Stimulated activated CD4-positive, alpha-beta T cell treated with anti-CD3 and anti-CD28 coated beads, Interleukin-4, amount 100 ng/mL, for 4 hours (primary cell): ENCODE measurements at places on chromosomes 1 and 21.

GRCh38 chr1:173095632-173096031 is 44.9 kb upstream of the TNFSF18 start:
- DNase-seq: no peak

GRCh38 chr1:43421976-43422750 is 31.6 kb downstream of the HYI start:
- DNase-seq: no peak

DNA sequence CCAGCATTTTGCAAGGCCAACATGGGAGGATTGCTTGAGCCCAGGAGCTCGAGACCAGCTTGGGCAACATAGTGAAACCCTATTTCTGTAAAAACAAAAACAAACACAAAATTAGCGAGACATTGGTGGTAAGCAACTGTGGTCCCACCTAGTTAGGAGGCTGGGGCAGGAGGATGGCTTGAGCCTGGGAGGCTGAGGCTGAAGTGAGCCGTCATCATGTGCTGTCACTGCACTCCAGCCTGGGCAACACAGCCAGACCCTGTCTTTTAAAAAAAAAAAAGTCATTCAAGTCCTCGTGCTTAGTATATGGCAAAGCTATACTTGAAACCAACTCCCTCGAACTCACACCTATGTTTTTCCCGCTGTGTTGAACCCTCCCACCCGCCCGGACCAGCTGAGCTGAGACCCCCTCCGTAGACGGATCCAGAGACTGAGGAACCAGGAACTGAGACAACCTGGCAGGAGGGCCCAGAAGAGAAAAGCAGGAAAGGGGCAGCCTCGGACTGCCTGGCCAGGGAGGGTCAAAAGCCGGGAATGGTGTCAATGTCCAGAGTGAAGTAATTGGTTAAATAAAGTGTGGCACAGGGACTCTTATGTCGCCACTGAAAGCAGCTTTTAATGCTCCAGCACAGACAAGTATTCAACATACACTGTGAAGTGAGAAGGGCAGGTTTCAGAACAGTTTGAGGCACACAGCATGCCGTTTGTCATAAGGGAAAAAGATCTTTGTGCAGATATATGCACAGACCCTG is 32.8 kb upstream of the CASZ1 start:
- no peak for DNase-seq

DNA sequence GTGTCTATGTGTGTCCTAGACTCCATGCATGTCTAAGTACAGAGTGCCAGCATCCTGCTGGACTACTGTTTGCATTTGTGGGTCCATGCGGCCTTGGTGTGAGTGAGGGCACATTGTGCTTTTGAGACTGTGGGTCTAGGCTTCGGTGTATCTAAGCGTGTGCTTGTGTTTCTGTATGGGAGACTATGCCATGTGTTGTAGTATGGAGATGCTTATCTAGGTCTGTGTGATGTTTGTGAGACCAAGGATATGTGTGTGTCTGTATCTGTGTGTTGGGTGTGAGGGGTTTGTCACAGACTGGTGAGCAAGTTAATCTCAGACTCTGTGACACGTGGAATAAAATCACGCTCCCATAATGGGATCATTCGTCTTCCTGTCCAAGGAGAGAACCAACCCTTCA is 14.5 kb downstream of the AHDC1 start:
- no peak for DNase-seq

GRCh38 chr1:90074970-90075391 is 80.1 kb downstream of the ZNF326 start:
- DNase-seq: no peak

- DNase-seq: peak; percentile 51
Observed at GRCh38 chr1:20184997-20185833, 681 bp upstream of the UBXN10 start.

DNA sequence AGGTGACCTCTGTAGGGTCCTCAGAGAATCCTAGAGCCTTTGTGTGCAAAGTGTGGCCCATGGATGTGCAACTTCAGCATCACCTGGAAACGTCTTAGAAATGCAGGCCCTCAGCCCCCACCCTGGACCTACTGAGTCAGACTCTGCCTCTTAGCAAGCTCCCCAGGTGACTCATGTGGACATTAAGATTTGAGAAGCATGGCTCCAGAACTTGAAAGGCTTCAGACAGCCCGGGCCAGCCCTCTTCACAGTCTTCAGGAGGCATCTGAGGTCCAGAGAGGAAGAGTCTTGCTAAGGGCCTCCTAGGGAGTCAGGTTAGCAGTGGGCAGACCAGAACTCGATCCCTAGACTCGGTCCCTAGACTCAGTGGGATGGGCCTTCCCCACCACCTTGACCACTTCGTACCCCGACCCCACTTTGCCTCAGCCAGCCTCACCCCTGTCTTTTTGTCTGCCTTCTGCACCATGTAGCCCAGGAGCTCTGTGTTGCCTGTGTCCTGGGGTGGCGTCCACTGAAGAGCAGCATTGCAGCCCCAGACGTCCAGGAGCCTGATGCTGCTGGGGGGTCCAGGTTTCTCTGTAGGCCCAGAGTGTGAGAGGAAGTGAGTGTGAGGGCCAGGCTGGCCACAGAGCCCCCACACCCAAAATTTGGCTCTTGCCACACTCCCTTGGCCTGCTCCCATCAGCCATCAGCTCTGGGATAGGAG is 4.8 kb downstream of the MYBPH start:
- DNase-seq: no peak

DNA sequence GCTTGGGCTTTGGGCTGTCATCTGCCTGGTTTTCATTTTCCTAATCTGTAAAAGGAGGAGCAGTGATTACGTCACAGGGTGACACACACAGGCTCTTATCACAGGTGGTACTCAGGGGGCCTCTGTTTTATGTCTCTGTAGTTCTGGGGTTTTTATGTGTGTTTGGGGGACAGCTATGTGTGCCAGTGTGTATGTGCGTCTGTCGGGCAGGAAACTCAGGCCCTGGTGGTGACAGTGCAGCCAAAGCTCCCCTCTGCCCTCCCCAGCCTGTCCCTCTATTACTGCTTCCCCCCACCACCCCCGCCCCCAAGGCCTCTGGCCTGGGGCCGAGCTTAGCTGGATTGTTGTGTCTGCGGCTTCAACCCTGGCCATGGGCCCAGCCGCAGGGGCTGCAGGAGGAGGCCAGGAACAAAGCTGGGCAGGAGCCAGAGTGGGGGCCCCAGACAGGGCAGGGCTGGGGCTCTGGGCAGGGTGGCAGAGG is 13.3 kb downstream of the MFAP2 start:
- DNase-seq: no peak
